ENCODE measurements at places on chromosomes 11 and 22.
A peak's percentile ranks its signal among the peaks of the same experiment; 100 is the strongest.

GRCh38 chr11:16001899-16002426 lies 354.4 kb downstream of the SOX6 start:
- DNase-seq = no peak

DNA sequence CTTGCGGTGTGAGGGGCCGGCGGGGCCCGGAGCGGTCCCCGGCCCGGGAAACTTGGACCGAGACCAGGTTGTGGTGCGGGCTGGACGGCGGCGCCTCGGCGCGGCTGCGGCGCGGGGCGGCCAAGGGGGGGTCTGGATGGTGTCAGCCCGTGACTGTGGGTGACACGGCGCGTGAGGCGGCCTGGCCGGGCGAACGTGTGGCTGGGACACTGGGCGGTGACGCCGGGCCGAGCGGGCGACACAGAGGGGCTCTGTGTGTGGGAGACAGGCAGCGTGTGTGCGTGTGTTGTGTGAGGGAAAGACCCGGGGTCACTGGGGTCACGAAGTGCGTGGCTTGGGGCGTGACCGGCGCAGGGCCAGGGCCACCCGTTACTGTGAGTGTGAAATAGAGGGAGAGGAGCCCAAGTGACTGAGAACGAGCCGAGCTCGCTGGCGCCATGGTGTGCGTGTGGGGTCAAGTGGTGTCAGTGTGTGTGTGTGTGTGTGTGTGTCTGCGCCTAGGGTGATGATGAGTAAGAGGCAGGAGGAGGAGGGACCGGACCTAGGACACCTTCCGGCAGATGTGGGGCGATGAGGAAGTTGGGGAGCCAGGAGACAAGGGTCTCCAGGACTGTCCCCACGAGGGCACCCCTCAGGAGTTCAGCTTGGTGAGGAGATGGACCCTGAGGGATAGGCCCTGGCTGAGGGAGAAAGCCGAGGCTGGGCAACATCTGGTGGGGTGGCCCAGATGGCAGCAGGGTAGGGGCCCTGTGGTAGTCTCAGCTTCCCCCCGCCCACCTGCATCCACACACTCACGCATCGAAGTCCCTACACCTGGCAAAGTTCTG lies 817 bp downstream of the RELT start:
- peak; percentile 56 for DNase-seq

GRCh38 chr11:62921201-62921572 lies at the start of gene CHRM1:
TSS of gene CHRM1 (minus strand) at chr11:62921363. CDS start at chr11:62911100, 10,263 bp downstream.
- no peak for DNase-seq

- DNase-seq = no peak
Observed at GRCh38 chr11:12684816-12685215, 10.6 kb downstream of the TEAD1 start.

DNA sequence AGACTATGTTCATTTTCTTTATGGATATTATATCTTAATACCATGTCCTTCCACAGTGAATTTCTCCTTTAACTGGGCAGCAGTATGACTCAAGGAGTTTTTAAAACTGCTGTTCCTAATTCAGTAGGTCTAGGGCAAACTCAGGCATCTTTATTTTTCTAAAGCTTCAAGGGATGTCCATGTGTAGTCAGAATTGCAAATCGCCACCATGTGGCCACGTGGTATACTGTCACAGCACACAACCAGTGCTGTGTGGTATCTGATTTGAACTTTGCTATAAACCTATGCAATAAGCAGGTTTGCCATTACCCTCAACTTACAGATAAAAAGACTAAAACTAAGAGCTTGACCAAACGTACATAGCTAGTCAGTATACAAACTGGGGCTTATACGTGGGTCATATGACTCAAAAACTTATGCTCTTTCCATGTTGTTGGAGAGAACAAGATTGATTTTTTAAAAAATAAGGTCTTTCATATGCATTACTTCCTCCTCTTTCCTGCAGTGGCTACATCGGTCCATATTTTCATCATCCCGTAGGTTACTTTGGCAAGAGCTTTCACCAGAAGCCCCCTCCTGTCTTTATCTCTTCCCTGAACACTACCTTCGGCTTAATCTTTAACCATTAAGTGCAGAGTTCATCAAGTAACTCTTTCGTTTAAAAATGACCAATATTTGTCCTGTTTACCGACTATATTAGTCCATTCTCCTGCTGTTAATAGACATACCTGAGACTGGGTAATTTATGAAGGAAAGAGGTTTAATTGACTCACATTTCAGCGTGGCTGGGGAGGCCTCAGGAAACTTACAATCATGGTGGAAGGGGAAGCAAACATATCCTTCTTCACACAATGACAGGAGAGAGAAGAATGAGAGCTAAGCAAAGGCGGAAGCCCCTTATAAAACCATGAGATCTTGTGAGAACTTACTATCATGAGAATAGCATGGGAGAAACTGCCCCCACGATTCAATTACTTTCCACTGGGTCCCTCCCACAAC lies 8.0 kb upstream of the HTATIP2 start:
- DNase-seq = no peak

GRCh38 chr11:126748793-126749192 lies 251.8 kb downstream of the KIRREL3 start:
- DNase-seq = no peak
